ENCODE measurements at places on chromosomes 1 and 21.

- no peak for DNase-seq
Observed at GRCh38 chr1:53246261-53247134, 8.2 kb upstream of the MAGOH start.

- no peak for DNase-seq
Observed at GRCh38 chr1:108664481-108664880, 3.6 kb upstream of the HENMT1 start.

GRCh38 chr1:8681911-8682310, 135.5 kb downstream of the RERE start:
- DNase-seq = no peak

- DNase-seq = no peak
Observed at GRCh38 chr1:38296047-38296446, 249.5 kb upstream of the POU3F1 start.

DNA sequence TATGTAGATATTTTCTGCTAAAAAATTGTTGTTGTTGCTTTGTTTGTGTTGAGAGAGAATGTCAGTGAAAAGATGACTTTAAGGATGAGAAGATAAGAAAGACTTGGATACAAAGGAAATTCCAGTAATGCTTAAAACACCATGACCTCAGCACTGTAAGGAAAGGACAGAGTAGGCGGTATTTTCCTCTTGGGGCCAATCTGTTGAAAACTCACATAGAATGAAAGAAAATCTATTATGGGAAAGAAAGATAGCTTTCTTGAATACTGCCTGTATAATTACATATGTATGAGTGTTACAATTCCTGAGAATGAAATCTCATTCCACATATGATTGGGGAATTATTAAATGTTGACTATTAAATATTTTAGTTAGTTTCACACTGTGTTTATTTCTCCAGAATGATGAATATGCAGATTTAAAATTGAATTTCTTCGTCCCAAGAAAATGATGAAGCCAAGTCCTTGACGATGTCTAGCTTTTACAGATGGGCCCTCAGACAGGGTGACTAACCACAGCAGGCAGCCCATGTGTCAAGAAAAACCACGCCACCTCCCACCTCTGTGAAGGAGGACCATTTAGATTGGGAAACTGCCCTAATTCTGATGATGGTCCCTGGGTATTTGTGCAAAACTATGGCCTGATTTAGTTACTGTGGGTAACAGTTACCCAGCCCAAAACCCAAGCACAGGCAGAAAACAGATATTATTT, 49.7 kb upstream of the LMO4 start:
- DNase-seq = no peak

DNA sequence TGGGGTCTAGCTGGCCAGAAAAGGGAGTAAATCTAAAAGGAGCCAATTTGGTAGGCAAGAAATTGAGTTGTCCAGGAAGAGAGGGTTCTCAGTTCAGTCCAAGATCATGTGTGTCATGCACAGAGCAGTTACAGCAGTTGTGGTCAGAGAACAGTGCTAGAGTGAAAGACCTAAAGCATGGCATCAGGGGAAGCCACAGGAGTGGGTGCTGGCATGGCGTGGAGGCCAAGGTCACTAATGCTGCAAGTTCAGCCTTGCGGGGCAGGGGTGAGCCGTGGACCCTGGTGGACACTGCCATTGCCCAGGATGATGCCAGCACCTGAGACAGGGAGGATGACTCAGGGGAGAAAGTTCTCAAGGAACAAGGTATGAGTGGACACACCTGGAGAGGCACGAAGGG, 16.6 kb upstream of the TMEM125 start:
- DNase-seq = no peak

DNA sequence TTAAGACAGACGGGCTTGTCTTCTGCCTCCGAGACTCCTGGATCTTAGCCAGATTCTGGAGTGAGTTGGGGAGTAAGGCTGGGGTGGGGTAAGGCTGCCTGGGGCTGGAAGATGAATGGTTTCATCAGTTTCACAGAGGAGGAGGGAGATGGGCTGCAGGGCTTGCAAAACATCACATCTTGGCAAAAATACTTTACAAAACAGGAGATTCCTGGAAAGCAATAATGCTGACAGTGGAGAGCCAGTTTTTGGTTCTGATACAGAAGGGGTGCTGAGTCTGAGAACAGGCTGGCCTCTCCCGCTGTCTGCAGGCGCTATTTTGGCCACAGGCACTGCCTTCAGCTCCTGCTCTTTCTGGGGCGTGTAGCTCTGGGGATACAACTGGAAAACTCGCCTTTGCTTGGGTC, 83.4 kb upstream of the KCNE2 start:
- DNase-seq = no peak

GRCh38 chr1:74767490-74767889, 34.5 kb downstream of the TYW3 start:
- no peak for DNase-seq

GRCh38 chr1:38228718-38229117, 182.1 kb upstream of the POU3F1 start:
- DNase-seq = no peak

GRCh38 chr1:58030456-58030855, 516.1 kb downstream of the OMA1 start:
- no peak for DNase-seq

GRCh38 chr1:11790880-11791715, 14.7 kb downstream of the MTHFR start:
- no peak for DNase-seq

DNA sequence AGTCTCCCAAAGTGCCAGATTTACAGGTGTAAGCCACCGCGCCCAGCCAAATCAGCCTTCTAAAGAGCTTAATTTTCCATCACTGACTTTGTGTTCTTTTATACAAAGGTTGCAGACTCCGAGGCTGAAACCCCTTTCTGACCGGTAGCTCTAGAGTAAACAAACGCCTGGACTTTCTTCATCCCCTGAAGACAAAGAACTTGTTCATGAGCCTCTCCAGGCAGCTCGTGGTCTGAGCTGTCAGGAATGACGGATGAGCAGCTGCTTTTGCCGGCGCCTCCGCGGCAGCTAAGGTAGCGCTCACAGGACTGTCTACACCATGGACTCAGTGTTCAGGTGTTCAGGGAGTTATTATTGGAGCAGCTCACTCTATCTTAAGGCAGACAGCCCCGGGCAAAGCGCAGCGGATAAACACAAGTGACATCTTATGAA, 128.5 kb upstream of the ERRFI1 start:
- DNase-seq = no peak

GRCh38 chr1:33257207-33257771, 997 bp downstream of the ZNF362 start:
- no peak for DNase-seq
